ENCODE measurements at places on chromosomes 4 and X.

DNA sequence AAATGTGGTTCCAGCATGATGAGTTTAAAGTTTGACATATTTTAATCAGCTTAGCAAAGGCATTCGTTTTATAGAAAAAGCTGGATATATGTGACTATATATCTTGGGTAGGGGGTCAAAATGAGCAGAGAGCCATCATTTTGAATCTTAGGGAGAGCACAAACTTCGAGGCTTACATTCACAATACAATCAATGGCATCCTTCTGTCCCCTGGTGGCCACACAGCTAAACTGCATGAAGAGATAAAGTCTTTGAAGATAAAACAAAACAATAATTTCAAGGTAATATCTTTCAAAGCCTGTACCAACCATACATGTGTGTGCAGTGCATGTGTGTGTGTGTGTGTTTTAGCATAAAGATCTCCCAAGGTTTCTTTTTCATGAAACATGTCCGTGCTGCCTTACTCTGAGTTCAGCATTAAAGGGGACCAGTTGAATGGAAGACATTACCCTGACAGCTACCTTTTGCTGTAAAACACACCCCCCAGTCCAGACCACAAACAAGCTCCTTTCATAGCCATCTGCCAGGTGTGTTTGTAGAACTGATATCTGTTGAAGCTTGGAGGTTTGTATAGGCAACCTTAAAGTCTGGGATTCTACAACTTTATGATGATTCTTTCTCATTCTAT, 22.0 kb downstream of the DYNLT3 start:
- no peak for DNase-seq

DNA sequence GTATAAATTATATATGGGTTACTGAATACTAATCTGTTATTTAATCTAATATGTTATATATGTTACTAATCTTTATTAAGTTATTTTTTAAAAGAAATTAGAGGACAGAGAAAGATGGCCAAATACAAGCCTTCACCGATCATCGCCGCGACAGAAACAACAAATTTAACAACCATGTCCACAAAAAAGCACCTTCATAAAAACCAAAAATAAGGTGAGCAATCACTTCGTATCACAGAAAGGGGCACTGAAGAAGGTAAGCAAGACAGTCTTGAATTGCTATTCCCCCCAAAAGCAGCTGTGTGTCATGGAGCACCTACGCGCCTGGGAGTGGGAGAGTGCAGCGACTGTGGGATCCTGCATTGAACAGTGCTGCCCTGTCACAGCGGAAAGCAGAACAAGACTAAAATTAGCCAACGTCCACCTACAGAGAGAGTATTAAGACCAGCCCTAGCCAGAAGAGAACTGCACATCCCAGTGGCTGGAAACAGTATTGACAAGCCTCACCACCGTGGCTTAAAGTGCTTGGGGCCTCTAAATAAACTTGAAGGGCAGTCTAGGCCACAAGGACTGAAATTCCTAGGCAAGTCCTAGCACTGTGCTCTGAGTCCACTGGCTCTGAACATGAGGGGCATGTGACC, 38.5 kb downstream of the LRBA start:
- no peak for DNase-seq

DNA sequence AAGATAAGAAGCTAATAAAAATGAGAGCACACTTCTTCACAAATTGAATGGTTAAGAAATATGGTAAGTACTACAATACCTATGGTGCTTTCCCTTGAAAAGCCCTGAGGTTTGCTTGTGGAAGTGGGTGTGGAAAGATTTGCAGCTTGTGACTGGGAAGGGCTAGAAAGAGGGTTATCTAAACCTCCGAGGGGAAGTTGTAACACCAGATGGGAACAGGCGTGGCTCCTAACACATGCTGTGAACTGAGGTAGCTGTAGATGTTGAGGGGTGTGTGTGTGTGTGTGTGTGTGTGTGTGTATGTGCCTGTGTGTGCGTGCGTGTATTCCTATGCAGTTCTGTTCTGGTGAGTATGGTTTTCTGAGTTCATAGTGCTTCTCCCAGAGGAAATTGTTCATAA, 21.5 kb downstream of the FRMPD4 start:
- no peak for DNase-seq

GRCh38 chrX:105191878-105192277, 28.6 kb downstream of the TEX13A start:
- DNase-seq = no peak

GRCh38 chrX:139298437-139298836, 232.1 kb upstream of the F9 start:
- no peak for DNase-seq

GRCh38 chr4:151184523-151185458, 85.4 kb downstream of the RPS3A start:
- DNase-seq = no peak
